Peyer's patch (tissue), 4 donors: ENCODE measurements at places on chromosomes 11 and 22. TPM values are rescaled to one million over a fixed set of nuclear protein-coding genes. Genes with fewer than 3 reads are reported as not detected.

GRCh38 chr11:130029137-130029536, 26.5 kb upstream of the PRDM10 start:
- H3K27me3 ChIP-seq = no peaks in the 10 kb centered on the region
- H3K27ac ChIP-seq = no peak overlapping the region
- H3K4me1 ChIP-seq = no peaks in the 10 kb centered on the region
- DNase-seq = no peak

DNA sequence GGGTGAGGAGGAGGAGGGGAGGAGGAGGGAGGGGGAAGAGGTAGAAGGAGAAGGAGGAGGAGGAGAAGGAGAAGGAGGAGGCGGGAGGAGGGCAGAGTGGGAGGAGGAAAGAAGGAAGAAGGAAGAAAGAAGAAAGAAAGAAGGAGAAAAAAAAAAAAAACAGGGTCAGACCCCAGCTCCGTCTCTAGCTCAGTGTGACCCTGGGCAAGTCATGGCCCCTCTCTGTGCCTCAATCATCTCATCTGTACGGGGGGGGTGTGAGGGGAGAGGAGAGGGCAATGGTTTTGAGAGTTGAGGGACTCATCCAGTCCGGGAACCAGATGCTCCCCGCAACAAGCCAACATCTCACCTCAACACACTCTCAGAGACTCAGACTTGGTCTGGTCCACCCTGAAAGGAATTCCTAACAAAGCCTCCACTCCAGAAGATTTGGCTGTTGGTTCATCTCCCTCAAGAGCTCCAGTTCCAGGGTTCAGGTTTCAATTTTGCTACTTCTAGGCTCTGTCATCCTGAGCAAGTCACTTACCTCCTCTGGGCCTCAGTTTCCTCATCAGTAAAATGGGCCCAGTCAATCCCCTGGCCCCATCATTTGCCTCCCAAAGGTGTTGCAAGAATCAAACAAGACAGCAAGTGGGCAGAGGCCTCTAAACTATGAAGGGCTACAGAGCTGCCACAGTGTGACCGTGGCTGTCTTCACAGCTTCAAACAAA, 7.7 kb downstream of the CARD10 start:
- H3K27me3 ChIP-seq = no peaks in the 10 kb centered on the region
- no peaks in the 10 kb centered on the region for H3K36me3 ChIP-seq
- H3K27ac ChIP-seq = peak overlapping the region; percentile 94
- peaks cover 49% of the 10 kb centered on the region for H3K4me1 ChIP-seq

Gene NLRP14
- total RNA-seq = not detected

- no peak overlapping the region for H3K4me3 ChIP-seq
- H3K4me1 ChIP-seq = no peaks in the 10 kb centered on the region
- no peaks in the 10 kb centered on the region for H3K27me3 ChIP-seq
- no peak for DNase-seq
- H3K36me3 ChIP-seq = no peaks in the 10 kb centered on the region
Observed at GRCh38 chr22:35604621-35605368, 12.3 kb downstream of the MB start.

- H3K27ac ChIP-seq = no peak overlapping the region
- no peak overlapping the region for H3K4me3 ChIP-seq
- H3K27me3 ChIP-seq = no peaks in the 10 kb centered on the region
Observed at GRCh38 chr11:47863189-47863897, 15.2 kb upstream of the NUP160 start.

- no peaks in the 10 kb centered on the region for H3K36me3 ChIP-seq
- DNase-seq = no peak
- no peak overlapping the region for H3K4me3 ChIP-seq
- H3K27ac ChIP-seq = no peak overlapping the region
- H3K4me1 ChIP-seq = no peaks in the 10 kb centered on the region
Observed at GRCh38 chr11:119847853-119848252, 118.9 kb upstream of the NECTIN1 start.

Gene SLC29A2
- total RNA-seq = 7.4 TPM

DNA sequence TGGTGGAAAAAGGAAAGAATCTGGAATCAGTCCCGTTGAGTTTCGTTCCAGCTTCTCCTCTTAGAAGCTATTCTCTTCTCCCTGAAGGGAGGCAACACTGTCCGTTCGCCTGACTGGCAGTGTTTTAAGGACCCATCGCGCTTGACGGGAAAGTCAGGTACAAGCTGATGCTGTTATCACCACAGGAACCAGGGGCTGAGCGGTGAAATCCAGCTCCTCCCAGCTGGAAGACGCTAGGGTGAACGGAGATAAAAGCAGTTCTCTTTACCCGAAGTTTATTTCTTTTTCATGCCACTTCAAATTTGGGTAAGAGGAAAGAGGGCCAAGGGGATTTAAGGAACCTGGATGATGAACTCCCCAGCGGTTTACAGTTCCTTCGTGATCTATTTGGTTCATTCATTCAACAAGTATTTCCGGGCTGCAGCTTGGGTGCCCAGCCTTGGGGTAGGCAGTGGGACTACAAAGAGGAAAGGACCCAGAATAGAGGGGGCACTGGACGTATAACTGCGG, 551 bp upstream of the DEUP1 start:
- no peaks in the 10 kb centered on the region for H3K4me1 ChIP-seq
- no peaks in the 10 kb centered on the region for H3K36me3 ChIP-seq
- H3K4me3 ChIP-seq = peak overlapping the region; percentile 43
- no peak overlapping the region for H3K27ac ChIP-seq
- no peaks in the 10 kb centered on the region for H3K27me3 ChIP-seq
- no peak for DNase-seq

DNA sequence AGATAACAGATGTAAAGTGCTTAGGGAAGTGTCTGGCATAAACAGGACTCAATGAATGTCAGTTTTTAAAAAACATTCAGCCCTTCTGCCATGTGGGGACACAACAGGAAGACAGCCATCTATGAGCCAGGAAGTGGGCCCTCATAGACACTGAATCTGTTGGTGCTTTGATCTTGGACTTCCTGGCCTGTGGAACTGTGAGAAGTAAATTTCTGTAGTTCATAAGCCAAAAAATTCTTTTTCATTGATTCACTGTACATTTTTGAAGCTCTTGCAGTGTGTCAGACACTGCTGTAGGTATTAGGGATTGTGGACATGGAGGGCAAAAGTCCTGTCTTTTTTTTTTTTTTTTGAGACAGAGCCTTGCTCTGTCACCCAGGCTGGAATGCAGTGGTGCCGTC, 188.6 kb downstream of the HIPK3 start:
- DNase-seq = no peak
- H3K36me3 ChIP-seq = no peaks in the 10 kb centered on the region
- no peak overlapping the region for H3K4me3 ChIP-seq
- no peak overlapping the region for H3K27ac ChIP-seq

DNA sequence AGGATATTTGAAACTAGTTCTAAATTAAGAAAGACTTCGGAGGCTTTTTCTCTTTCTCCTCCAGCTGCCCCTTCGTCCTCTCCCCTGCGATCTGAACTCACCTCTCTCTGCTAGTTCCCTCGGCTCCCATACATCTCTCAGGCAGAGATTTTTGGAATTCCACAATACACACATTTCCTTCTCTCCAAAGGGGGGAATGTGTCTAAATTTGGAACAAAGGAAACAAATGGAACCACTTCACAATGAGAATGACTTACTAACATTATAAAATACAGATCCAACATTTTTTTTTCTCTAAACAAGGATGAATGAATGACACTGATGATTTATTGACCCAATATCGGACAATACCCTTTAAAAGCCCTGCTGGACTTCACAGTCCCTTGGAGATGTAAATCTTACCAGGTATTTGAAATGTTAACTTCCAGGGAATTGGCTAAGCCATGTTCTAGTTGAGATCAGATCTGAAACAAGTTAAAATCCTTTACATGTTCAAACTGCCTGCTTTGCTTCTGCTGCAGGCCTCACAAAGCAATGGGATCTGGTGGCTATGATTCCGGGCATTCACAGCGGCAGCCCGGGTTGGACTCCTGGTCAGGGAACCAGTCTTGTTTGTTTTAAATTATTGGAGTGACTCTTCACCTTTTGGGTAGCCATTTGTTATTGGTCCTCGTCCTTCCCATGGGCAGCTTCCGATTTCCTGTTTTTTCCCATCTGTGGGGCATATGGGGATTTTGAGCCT, 20.5 kb upstream of the GSTP1 start:
- H3K27ac ChIP-seq = no peak overlapping the region
- H3K4me1 ChIP-seq = peaks cover 6% of the 10 kb centered on the region
- DNase-seq = no peak
- H3K27me3 ChIP-seq = no peaks in the 10 kb centered on the region
- no peak overlapping the region for H3K4me3 ChIP-seq
